ENCODE measurements at places on chromosomes 5 and 9.

GRCh38 chr9:101388507-101388993, 3.7 kb upstream of the BAAT start:
- no peak for DNase-seq

GRCh38 chr5:171562822-171563221, 143.4 kb downstream of the FGF18 start:
- no peak for DNase-seq

- DNase-seq = no peak
Observed at GRCh38 chr5:123264394-123264793, 158.8 kb downstream of the CEP120 start.

DNA sequence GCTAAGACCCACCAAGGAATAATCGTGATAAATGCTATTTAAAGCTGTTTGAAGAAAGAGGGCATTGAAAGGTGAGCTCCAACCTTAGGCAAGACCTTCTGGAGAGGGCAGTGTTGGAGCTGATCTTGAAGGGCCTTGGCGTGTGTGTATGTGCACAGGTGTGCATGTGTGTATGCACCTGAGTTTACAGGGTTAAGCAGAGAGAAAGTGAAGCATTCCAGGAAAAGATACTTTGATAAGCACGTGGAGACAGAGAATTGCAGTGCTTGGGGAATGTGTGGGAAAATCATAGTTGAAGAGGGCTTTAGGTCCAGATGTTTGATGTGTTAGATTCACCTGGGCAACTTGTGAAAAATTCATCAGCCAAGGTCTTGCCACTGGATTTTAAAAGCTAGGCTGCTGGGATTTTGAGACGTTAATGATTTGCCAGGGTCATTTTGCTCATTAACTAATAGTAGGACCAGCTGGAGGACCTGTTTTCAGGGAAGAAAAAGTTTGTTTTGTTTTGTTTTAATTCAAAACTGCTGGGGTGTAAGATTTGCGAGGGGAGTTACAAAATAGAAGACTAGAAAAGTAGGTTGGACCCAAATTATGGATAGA, 78.3 kb upstream of the ANKRD55 start:
- no peak for DNase-seq

- no peak for DNase-seq
Observed at GRCh38 chr5:34900652-34901051, 14.7 kb downstream of the RAD1 start.

DNA sequence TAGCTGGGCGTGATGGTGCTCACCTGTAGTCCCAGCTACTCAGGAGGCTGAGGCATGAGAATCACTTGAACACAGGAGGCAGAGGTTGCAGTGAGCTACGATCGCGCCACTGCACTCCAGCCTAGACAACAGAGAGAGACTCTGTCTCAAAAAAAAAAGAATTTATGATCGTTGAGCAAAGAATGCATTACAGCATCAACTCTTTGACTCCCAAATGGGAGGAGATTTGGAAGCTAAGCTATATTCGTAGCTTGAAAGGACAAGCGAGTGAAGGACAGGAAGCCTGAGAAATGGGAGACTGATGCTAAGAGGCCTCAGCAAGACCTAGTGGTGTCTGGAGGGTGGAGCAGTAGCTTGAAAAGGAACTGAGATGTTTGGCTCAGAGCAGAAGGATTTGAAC, 10.3 kb upstream of the CCIN start:
- no peak for DNase-seq

GRCh38 chr9:99385814-99386279, 163.8 kb downstream of the SEC61B start:
- peak; percentile 57 for DNase-seq

GRCh38 chr5:5132234-5132633, 7.9 kb upstream of the ADAMTS16 start:
- DNase-seq = no peak

GRCh38 chr9:88932766-88933165, 58.5 kb upstream of the S1PR3 start:
- DNase-seq = no peak

DNA sequence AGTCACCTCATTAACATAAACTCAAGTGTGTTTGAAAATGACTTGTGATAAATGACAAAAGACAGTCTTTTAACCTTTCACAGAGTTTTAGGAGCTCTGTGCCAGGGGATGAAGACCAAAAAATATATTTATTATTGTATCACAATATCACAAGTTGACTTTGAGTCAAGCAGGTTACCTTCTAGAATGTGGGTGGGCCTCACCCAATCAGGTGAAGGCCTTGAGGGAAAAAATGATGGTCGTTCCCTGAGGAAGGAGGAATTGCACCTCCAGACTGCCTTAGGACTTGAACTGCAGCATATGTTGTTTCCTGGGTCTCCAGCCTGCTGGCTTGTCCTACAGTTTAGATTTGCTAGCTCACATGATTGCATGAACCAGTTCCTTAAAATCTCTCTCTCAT, 41.6 kb upstream of the PANK3 start:
- DNase-seq = no peak

DNA sequence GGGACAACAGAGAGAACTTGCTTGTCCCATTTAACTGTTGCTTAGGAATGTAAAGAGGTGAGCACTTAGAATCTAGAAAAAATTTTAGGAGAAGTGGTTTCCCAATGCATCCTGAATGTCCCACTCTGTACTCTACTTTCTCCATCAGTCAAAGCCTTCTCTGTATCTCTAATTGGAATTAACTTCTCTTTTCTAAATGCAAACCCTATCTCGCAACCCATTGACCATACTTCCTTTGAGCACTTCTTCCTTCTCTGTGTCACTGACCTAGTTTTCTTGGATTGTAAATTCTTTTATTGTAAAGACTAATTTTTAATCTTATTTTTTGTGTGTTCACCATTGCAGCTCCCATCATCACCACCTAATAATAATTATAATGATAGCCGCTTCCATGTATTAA, 33.3 kb downstream of the ADRB2 start:
- DNase-seq = no peak

GRCh38 chr5:72599519-72600370, 92.5 kb upstream of the ZNF366 start:
- no peak for DNase-seq

DNA sequence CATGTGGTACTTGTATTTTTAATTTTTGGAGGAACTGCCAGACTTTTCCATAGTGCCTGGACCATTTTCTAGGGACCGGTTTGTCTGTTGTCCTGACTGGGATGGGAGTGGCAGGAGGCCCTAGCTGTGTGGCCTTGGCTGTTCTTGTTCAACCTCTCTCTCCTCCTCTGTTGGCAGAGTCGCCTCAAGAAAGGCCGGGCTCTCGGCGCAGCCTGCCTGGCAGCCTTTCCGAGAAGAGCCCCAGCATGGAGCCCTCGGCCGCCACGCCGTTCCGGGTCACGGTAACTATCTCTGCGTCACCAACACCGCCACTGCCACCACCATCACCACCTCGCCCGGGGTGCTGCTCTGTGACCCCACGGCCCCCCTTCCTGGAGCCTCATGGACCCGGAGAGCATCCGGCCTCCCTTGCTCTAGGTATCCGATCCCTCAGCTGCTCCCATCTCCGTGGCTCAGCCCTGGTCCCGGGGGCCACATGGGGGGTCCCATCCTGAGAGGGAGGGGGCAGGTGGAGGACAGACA, 27.1 kb downstream of the DAB2IP start:
- DNase-seq = no peak

DNA sequence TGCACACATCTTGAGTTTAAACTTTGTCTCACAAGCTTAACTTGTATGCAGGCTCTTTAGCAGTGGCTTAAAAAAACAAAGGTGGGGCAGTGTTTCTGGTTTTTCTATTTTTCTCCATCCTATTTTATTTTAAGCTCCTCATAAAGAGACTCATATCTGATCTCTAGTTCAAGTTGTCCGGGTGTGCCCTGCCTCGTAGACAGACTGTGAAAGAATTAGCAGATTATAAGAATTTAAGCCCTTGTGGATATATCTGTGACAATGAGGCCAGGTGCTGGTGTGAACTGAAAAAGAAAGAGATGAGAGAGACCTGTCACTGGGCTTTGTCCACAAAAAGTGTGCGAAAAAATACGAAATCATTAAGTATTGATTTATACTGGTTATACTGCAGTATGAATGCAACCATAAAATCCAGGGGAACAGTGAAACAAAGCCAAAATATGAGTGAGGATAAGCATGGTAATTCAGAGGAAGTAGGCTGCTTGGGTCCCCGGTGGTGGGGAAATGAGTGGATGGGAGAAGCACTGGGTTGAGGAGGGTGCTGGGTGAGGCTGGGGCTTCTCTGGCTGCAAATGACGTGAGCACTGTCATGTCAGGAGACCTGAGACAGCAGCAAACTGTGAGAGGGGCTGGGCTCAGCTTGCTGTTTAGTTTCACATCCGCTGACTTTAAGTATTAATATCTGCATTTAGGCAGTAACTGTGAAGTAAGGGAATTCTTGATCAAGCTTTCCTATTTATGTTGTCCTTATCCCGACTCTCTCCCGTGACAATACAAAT, 179.7 kb upstream of the ANKRD55 start:
- DNase-seq = no peak

- no peak for DNase-seq
Observed at GRCh38 chr5:14953075-14953607, 81.6 kb upstream of the ANKH start.

GRCh38 chr5:114782869-114783268, 386.8 kb downstream of the TRIM36 start:
- no peak for DNase-seq

DNA sequence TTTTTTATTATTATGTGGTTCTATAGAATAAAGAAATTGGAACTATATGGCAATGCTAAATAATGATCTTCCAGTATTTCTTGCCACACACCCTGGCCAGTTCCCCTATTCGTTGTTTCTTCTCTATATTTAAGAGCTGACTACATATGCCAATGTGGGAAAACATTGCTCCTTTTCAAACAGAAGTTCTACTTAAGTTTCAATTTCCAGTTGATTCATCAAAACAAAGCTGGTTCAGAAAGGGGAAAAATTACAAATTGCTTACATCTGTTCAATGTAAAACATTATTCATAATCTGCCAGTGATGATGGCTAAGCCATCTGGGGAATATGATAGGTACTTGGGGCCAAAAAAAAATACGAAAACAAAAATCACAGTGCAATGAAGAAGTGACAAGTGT, 76.9 kb downstream of the ST8SIA4 start:
- no peak for DNase-seq

DNA sequence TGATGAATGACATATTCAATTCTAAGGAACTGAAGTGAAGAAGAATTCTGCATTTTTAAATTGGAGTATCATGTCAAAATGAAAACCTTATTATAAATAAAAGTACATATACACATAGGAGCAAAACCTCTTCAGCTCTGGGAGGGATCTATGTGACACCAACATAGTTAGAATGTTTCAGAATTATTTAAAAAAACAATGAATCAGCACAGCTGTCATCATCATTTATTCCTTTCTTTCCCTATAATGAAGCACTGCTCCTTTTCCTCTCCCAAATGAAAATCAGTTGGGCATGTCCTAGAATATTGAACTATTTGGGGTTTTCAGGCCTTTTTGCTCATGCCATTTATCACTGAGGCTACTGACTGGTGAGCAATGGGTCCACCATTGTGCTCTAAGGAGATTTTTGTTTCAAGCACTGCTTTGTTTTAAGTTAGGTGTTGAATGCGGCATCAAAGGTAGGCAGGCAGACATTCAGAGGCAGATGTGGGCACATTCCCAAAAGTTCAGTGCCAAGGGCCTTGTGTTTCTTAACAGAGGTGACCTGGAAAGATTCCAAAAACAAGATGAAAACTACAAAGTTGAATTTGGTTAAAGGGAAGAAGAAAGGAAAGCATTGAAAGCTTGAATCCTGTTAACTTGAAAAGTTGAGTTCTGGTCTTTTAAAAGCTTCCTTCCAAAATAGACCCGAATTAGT, 126.4 kb upstream of the ADAMTSL1 start:
- DNase-seq = no peak

DNA sequence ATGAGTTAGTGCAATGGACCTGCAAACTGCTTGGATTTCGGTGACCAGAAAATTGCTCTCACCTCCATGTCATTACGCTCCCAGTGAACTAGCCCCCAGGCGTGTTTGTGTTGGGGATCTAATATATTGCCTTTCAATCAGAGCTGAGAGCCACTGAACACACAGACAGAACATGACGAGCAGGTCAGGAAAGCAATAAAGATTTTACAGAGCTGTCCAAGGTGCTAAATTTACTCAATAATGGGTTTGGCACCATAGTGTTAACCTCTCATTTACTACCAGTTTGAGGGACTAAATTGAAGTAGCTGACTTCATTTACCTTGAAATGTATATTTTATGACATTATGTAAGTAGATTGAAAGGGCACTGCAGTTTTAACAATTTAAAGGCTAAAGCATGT, 383.0 kb downstream of the EBF1 start:
- no peak for DNase-seq

DNA sequence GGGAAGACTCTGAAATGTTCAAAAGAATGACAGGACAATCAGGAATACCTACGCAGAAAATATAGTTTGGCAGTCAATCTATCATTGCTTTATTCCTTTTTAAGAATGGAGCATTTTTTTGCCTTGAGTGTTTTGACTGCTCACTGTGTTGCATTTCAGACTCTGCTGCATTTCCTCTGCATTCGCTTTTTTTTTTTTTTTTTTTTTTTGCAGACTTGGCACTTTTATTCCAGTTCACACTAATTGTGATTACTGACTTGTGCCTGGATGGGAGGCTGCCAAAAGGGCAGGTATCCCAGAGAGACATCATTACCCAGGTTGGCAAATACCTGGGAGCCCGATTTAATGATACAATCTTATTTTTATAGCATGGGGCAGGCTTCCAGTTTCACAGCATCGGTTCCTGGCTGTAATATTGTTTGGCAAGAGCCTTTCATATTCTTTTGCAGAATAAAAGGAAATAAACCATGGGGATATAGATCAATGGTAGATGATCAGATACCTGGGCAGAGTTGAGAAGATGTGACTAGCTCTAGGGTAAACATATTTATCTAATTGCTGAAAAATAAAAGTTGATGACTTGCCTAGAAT, 1132.6 kb downstream of the MAT2B start:
- DNase-seq = no peak

- no peak for DNase-seq
Observed at GRCh38 chr9:117714282-117714681, 10.1 kb downstream of the TLR4 start.

DNA sequence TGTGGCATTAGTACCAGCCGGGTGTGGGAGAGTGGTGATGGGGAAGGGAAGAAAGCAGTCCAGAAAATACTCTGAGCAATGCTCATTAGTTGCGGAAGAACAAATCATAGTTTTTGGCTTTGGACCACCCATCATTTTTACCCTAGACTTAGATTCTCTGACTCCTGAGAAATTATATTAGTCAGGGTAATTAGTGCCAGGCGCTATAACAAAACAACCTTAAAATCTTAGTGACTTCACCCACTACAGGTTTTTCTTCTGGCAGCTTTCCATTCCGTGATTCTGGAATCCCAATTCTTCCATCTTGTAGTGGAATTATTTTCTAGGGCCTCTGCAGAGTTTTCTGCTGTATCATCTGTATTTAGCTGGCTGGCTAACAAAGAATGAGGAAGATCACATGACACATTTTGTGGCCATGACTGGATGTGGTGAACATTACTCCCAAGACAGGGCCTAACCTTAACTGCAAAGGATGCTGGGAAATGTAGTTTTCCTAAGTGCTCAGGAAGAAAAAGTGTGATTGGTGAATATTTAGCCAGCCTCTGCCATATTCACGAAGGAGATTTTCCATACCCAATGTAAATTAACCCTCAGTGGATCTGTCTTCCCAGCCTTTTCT, 373.0 kb upstream of the MEF2C start:
- DNase-seq = no peak

- no peak for DNase-seq
Observed at GRCh38 chr9:132167192-132167591, 5.3 kb downstream of the NTNG2 start.

Data from BJ (cell line).